ENCODE measurements at places on chromosomes 1 and 21. TPM values are rescaled to one million over a fixed set of nuclear protein-coding genes. Genes with fewer than 3 reads are reported as not detected.

DNA sequence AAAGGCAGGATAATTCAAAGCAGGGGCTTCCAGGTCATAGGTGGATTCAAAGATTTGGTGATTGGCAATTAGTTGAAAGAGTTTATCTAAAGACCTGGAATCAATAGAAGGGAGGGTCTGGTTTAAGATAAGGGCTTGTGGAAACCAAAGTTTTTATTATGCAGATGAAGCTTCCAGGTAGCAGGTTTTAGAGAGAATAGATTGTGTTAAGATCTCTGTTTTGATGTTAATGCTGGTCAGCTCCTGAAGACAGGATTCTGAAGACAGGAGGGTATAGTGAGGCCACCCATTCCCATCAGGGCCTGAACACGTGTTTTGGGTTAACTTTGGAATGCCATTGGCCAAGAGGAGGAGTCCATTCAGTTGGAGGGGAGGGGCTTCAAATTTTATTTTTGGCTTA is 6.1 kb upstream of the PTBP2 start:
- H3K36me3 ChIP-seq = no peaks in the 10 kb centered on the region
- DNase-seq = no peak
- no peak overlapping the region for H3K27ac ChIP-seq
- H3K4me3 ChIP-seq = no peak overlapping the region
- H3K4me1 ChIP-seq = no peaks in the 10 kb centered on the region
- peaks cover 6% of the 10 kb centered on the region for H3K27me3 ChIP-seq

The OR2L8 gene
- not detected for total RNA-seq

DNA sequence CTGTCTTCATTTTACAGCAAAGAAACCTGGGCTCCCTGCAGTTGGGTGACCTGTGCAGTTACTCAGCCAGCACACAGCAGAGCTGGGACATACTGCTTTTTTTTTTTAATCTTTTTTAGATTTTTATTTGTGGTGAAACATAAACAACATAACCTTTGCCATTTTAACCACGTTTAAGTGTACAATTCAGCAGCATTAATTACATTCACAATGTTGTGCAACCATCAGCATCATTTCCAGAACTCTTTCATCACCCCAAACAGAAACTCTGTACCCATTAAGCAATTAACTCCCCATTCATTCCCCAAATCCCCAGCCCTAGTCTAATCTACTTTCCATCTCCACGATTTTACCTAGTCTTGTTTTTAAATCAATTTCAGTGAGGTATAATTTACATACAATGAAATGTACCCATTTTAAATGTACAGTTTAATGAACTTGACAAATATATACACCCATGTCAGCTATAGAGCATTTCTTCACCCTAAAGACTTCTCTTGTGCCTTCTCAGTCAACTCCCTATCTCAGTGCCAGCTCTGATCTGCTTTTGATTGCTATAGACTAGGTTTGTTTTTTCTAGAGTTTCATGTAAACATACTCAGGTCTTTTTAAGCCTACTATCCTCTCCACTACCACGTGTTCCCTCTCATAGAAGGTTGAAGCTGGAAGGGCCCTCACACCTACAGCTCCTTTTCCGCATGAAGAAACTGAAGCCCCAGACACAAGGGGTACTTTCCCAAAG is 37.8 kb upstream of the C8B start:
- H3K4me3 ChIP-seq = no peak overlapping the region
- H3K27me3 ChIP-seq = peaks cover 5% of the 10 kb centered on the region
- H3K27ac ChIP-seq = no peak overlapping the region
- no peaks in the 10 kb centered on the region for H3K4me1 ChIP-seq

The NUP210L gene
- total RNA-seq = 0.04 TPM

The HHAT gene
- total RNA-seq = 0.82 TPM
